Left renal cortex interstitium (tissue), 4 donors: ENCODE measurements at places on chromosomes 4 and X.

DNA sequence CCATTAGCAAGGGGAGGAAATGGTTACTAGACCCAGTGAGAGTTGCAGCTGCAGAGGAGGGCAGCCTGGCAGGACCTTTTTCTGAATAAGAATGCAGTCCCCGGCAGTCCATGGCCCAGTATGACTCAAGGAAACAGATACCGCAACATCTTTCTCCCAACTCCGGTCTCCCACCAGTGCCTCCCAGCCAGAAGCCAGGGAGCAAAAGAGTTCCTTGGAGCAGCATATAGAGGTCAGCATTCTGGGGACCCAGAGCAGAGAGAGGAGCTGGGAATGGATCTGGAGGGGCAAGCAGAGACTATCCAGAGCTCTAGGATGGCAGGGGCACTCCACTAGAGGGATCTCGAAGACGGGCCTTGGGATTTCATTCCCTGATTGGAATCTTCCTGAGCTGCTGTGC, 339.2 kb upstream of the AADAT start:
- no peak for DNase-seq

DNA sequence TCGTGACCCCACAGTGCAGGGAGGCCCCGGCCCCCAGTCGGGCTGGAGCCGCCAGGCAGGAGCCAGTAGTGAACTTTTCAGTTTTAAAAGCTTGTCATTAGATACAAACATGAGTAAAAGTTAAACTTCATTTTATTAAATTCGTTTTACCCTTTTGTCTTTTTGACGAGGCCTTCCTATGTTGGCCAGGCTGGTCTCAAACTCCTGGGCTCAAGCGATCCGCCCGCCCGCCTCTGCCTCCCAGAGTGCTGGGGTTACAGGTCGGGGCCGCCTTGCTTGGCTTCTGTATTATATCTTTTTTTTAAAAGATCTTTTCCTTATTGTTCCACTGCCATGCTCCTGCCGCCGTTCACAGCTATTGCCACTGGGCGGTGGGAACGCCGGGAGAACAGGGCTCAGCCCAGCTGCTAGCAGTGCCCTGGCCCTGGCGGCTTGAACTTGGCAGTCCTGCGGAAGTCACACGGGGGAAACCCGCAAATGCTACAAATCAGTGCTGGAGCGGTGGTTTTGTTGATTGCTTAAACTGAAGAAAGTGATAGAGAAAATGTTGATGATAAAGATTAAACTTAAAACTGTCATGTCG, 968 bp upstream of the NELFA start:
- no peak for DNase-seq

DNA sequence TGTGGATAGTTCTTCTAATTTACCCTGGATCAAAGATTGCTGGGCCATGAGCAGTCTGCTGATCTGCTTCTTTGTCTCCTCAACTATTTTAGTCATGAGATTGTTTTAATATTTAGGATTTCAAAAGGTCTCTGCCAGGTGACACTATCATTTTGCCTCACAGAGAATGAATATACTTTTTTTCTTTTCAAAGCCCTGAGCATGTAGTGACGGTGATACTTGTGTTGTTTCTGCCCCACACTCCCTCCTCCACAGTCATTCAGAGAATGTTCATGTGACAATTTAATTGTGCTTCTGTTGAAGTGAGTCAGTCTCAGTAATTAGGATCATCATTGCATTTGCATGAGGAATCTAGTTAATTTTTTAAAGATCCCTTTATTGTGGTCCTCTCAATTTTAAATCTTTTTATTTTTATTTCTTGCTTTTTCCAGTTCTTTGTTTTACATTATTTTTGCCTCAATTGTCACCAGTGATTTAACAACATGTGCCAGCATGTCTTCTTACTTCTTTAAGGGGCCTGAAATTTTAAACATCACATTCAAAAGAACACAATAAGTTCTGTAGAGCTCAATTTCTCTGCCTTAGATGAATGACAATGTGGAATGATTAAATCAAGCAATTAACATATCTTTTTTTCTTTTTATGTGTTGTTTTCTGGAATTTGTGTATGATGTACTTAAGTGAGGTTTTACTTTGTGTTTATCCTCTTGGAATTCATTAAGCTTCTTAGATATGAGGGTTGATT, 12.3 kb downstream of the MMRN1 start:
- DNase-seq = no peak

DNA sequence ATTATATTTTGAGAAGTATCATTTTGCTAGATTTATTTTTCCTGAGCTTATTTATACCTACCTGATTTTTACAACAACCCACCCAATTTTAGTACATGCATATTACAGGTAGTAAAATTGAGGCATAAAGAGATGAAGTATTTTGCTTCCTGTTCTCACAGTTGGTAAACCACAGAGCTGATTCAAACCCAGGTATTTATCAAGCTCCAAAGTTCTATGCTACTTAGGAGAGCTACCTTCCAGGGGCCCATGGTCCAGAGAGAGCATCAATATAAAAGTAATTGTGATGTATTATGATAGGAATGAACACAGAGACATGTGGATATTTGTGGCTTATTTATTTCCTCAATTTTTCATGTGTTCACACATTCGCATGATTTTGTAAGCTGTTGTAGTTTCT, 20.2 kb upstream of the GBA3 start:
- no peak for DNase-seq

- no peak for DNase-seq
Observed at GRCh38 chr4:186845137-186845842, 121.6 kb upstream of the FAT1 start.

DNA sequence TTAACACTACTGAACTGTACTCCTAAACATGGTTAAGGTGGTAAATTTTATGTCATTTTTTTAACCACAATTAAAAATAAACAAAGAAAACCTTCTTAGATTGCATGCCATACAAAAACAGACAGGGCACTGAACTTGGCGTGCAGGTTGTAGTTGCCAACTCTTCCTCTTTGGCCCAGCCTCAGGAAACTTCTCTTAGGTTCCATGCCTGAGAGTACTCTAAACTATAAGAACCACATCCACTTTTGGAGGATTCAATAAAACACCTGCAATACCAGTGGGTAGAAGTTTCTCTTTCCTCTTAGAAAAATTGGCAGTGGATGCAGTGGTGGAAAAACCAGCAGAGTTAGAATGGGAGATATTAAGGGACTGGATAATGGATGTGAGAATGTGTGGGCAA, 103.4 kb downstream of the LUZP4 start:
- DNase-seq = no peak

GRCh38 chrX:13897566-13897965, 80.7 kb upstream of the GPM6B start:
- no peak for DNase-seq

DNA sequence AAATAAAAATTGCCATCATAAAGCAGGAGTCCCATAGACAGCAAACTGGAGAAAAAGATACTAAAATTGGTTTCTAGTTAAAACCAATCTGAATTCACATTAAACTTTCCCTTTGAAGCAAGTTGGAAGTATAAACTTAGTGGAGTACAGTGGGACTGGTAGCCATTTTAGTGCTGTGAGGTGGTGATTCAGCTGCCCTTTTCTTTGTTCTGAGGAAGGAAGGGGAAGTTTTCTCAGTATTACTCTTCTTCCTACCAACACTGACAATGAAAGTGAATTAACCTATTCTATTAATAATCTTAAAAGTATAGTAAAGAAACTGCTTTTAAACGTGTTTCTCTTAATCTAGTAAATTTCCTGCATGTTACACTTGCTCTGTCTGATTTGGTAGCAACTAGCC, 36.7 kb downstream of the SLC9A6 start:
- DNase-seq = no peak

GRCh38 chrX:44025555-44025954, 52.4 kb upstream of the NDP start:
- no peak for DNase-seq

GRCh38 chrX:12779534-12779933, 11.7 kb upstream of the PRPS2 start:
- no peak for DNase-seq

- no peak for DNase-seq
Observed at GRCh38 chr4:6296026-6296425, 26.4 kb downstream of the WFS1 start.

DNA sequence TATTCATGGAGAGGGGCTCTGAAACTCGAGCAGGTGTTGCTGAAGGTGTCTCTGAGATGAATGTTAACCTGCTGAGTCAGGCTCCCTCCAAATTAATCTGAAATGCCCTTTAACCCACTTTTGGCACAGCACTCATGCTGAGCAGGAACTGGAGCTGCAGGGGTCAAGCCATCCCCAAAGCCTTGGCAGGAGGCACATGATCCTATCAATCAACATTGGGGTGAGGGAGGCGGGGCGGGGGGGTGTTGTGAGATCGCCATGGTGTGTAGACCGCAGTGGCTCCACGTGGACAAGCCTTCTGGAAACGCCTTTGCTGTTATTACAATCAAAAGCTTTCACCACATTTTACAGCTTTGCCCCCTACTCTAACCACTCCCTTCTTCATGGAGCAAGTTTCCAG, 16.5 kb downstream of the ENPP6 start:
- no peak for DNase-seq

DNA sequence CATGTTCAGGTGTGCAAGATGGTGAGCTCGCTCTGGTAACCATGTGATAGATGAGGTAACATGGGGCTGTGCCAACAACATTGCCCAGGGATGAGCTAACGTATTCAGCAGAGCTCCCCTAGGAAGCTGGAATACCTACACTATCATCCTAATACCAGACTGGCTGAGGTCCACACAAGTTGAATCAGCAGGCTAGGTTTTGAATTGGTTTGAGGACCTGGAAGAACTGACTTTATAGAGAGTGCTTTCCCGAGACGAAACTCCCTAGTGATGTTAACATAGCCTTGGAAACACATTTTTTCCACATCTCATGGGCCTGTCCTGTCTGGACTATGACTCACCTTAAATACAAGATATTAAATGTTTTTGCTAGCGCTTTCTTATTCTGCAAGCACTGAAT, 56.7 kb downstream of the IGFBP7 start:
- DNase-seq = no peak

DNA sequence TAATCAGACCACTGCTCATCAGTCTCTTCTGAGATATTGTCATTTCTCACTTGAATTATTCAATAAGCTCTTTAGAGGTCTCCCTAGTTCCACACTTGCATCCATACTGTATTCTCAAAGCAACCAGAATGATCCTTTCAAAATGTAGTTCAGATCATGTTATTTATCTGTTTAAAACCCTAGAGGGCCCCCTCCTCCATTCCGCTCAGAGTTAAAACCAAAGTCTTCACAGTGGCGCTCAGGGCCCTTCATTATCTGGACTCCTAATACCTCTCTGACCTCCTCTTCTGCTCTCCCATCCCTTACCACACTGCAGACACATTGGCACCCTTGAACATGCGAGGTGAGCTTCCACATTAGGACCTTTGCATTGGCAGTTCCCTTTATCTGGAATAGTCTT, 32.7 kb upstream of the HPGDS start:
- no peak for DNase-seq

- DNase-seq = no peak
Observed at GRCh38 chr4:140968371-140968770, 164.9 kb downstream of the RNF150 start.

DNA sequence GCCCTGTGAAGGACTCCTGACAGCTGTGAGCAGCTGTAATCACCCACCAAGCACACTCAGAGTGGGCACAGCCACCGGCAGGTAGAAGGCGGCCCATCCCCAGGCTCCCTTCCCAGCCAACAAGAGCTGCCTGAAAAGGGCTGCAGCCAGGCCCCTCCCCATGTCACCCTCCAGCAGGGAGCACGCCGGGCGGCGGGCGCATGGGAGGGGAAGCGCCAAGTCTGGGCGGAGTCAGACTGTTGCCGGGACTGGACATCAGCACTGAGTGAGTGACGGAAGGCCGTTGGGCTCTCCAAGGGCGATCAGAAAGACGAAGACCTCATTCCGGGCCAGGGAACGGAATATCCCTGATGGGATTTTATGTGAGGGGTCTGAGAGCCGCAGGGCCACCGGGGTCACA, 82.1 kb downstream of the PPP2R2C start:
- DNase-seq = no peak

- DNase-seq = no peak
Observed at GRCh38 chr4:6953751-6954380, 44.2 kb downstream of the TBC1D14 start.

DNA sequence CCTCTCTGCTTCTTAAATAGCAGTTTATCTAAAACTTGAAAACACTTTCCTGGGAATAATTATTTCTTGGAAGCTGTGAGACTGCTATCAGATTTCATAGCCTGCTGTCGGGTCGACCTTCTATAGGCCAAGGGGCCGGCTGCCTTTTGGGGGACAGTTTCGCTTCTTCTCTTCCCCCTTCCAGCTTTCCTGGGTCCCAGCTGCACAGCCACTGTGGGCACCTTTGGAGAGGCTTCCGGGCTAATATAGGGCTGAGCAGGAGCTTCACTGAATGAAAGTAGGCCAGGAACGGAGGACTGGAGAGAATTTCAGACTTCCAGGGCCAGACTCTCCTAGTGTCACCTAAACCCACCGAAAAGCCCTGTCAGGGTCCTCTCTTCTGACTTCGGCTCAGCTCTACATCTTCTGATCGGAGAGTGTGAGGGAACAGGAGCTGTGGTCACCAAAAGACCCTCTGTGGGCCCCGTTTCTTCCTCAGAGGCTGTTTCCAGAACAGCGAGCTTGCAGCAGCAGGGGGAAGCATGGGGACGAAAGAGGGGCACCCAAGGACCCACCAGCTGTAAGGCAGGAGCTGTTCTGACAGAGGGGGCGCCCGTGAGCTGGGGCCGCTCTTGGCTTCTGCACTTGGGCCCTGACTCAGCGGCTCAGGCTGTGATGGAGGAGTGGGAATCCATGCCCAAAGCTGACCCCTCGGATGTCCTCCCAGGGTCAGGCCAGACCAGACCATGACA, 620.6 kb downstream of the BCOR start:
- DNase-seq = no peak

GRCh38 chrX:147478899-147479298, 432.8 kb upstream of the FMR1 start:
- DNase-seq = no peak

GRCh38 chr4:40316333-40316781, 18.8 kb upstream of the CHRNA9 start:
- DNase-seq = no peak

GRCh38 chr4:8303485-8304281, 34.1 kb downstream of the HTRA3 start:
- no peak for DNase-seq

DNA sequence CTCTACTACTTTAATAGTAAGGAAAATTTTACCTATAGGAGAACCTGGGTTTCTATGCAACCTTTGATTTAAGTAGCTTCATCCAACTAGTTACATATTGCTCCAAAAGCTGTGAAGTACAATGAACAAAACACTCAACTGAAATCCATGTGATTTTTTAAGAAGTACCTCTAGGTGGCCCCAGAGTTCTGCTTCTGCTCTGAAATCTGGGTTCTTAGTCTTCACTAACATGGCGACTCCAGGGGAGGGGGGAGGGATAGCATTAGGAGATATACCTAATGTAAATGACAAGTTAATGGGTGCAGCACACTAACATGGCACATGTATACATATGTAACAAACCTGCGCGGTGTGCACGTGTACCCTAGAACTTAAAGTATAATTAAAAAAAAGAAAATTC, 73.4 kb upstream of the MAGEB2 start:
- DNase-seq = no peak

DNA sequence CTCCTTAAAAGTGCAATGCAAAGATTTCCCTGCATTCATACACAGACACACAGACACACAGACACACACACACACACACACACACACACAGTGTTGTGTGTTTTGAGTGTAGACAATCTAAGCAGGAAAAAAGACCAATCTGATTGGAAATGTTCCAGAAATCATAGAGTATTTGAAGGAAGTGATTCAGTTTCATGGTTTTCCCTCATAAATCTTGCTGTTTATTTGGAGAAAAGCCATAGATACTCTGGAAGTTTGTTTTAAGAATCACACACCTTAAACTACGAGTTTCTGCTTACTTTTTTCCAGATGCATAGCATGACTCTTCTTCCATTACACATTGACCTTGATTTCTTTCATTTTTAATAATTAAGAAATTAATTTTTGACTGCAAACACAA, 298.5 kb upstream of the BMP3 start:
- DNase-seq = no peak
